ENCODE measurements at places on chromosomes 3 and 15. TPM values are rescaled to one million over a fixed set of nuclear protein-coding genes. Genes with fewer than 3 reads are reported as not detected.

SGO1 gene
- 1.8 TPM for total RNA-seq

NME9 gene
- not detected for total RNA-seq

ALG1L2 gene
- total RNA-seq = not detected

LSAMP gene
- total RNA-seq = not detected

GOLGA6D gene
- total RNA-seq = not detected

FOXB1 gene
- not detected for total RNA-seq

PCOLCE2 gene
- 0.13 TPM for total RNA-seq

DNA sequence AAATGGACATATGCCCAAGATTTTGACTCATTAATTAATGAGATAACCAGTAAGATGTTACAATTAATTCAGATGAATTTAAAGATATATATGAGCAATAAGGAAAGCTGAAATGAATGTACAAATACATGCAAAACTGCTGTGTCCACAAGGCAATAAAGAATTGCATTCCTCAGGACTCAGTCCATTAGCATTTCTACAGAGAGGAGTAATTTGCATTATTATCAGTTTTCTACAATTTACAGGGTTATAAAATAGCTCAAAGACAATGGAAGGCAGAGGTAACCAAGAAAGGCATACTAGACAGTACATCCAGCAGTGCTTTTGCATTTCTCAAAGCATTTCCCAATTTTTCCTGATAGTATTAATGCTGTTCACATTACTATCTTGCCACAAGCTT is 377.1 kb upstream of the GOLIM4 start:
- DNase-seq = no peak

GRCh38 chr3:48952510-48953118 is 34.0 kb downstream of the ARIH2 start:
- peak; percentile 48 for DNase-seq

DNA sequence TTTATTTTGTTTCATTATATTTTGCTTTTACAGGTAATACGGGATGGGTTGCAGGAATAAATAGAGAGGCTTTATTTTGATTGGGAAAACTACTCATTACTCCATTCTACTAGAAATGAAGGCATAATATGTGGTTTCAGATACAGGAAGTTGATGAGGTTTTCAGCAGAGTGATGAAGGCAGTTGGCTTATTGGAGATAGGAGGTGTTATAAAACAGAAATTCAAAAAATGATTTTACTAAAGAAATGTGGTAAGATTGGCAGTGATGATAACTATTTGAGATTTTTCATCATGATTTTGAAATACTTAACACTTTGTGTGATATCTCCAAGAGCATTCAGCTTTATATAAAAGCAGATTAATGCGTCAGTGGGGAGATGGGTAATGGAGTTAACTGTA is 1445.7 kb upstream of the CADM2 start:
- DNase-seq = no peak

DNA sequence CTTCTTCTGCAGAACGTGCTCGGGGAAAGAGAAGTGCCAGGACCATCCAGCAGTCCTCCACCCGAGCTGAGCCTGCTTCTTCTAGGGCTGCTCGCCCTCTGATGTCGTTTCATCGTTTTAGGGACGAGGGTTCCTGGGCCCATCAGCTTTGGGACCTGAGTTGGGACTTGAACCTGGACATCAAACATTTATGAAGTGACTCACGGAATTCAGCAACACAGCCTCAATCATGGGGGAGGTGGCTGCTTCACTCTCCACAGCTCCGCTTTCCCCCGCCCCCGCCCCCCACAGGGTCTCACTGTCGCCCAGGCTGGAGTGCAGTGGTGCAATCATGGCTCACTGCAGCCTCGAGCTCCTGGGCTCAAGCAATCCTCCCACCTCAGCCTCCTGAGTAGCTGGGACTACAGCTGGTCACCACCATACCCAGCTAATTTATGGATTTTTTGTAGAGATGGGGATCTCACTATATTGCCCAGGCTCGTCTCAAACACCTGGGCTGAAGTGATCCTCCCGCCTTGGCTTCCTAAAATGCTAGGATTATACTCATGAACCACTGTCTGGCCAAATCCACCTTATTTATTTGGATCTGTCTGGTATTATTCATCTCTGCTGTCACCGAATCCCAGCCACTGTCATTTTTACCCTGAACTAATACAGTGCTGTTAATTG is 725 bp upstream of the SCAMP2 start:
- DNase-seq = no peak

- no peak for DNase-seq
These were observed 27.4 kb downstream of the SPESP1 start for GRCh38 chr15:68957696-68958095.

GRCh38 chr3:82353306-82354171 is 592.1 kb upstream of the GBE1 start:
- DNase-seq = no peak

- DNase-seq = no peak
These were observed 116.1 kb upstream of the PLXND1 start for GRCh38 chr3:129722527-129722926.

GRCh38 chr3:72538070-72538745 is 310.0 kb downstream of the SHQ1 start:
- no peak for DNase-seq

GRCh38 chr15:92714077-92714476 is 58.5 kb upstream of the FAM174B start:
- peak; percentile 39 for DNase-seq

- DNase-seq = no peak
These were observed 334.9 kb upstream of the TBC1D5 start for GRCh38 chr3:18077128-18077840.

- no peak for DNase-seq
These were observed 91.6 kb upstream of the KLHL25 start for GRCh38 chr15:85886309-85886811.

DNA sequence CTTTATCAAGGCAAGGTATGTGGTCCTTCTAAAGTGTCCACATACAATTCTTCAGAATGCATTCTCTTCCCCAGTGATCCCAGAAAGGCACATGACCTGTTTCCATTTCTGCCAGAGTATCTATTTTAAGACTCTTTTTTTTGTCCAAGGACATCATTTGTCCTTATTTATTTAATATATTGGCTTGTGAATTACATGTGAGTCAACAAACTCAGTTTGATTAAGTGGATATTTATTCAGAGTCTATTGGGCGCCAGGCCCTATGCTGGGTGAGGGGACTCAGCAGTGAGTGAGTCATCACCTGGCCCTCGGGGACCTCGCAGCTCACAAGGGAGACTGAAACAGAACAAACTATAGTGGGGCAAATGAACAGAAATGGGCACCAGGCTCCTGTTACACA is 136.8 kb downstream of the SNRK start:
- DNase-seq = peak; percentile 13

DNA sequence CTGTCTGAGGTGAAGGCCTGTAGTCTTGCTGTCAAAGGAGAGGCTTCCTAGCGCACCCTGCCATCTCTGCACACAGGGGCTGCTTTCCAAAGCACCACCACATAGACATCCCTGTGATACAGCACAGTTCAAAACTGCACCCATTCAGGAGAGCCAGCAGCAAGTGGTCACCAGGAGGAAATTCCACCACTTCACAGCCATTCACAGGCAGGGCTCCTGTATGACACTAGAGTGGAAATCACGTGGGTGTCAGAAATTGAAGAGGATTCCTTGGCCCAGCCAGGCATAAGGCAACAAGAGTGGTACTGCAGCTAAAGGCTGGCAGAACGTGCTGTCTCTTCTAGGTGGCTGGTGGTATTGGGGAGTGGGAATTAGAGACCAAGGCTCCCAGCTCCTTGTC is 102.8 kb downstream of the RFTN1 start:
- DNase-seq = no peak

GRCh38 chr15:52528564-52529340 is at the start of gene MYO5A:
Gene MYO5A (minus strand): TSS chr15:52528880. CDS start chr15:52528806, 74 bp downstream.
- peak; percentile 39 for DNase-seq

Data from dermis microvascular lymphatic vessel endothelial cell (primary cell).